ENCODE measurements at places on chromosomes 16 and 17.

DNA sequence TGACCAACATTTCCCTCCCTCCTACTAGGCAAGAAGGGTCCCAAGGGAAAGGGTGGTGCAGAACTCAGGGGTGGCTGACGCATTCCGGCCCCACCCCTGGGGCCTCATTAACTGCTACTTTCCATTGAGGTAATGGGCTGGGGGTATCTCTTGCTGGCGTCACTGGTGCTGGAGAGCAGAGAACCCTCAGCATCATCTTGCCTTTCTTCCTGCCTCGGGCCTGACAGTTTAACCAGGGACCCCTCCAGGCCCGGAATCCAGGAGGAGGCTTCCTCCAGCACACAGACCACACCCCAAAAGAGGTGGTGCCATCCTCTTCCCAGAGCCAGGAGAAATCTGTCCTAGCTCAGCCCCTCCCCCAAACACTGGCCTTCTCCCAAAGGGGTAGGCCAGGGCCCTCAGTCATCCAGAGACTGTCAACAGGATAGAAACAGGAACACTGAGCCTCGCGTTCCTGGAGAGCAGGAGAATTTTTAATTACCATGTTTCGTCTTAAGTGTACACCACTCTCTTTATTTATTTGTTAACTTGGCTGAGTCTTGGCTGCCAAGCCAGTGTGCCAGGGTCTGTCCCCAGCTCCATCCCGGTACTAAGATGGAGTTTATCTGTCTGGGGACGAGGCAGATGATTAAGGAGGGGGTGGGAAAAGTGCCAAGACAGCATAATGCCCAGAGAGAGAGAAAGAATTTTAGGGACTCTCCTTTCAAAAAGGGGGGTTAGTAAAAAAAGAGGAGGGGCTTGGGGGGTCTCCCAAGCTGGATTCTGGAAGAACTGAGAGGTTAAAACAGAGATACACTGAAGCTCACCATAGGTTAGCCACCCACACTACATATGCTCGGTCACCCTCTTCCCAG lies 5.1 kb downstream of the ETV4 start:
- no peak for DNase-seq

DNA sequence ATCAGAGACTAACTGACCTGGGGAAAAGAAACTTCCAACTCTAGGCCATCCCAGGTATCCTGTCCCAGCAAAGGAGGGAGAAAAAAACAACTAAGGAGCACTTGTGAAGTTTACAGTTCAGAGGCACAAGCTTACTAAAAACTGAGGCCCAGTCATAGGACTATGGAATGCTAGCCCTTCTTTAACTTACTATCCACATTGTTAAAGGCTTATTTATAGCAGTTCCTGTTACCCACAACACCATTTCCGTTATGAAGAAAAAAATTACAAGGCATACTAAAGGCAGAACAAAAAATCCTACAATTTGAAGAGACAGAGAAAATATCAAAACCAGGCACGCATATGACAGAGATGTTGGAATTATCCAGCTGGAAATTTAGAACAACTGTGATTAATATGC lies 159.1 kb downstream of the CDH11 start:
- DNase-seq = no peak

DNA sequence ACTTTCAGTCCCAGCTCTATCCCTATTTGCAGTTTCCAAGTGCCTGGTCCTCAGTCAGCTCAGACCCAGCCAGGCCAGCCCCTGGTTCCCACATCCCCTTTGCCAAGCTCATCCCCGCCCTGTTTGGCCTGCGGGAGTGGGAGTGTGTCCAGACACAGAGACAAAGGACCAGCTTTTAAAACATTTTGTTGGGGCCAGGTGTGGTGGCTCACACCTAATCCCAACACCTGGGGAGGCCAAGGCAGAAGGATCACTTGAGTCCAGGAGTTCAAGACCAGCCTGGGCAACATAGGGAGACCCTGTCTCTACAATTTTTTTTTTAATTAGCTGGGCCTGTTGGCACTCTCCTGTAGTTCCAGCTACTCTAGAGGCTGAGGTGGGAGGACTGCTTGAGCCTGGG lies 1.7 kb downstream of the STH start:
- no peak for DNase-seq

DNA sequence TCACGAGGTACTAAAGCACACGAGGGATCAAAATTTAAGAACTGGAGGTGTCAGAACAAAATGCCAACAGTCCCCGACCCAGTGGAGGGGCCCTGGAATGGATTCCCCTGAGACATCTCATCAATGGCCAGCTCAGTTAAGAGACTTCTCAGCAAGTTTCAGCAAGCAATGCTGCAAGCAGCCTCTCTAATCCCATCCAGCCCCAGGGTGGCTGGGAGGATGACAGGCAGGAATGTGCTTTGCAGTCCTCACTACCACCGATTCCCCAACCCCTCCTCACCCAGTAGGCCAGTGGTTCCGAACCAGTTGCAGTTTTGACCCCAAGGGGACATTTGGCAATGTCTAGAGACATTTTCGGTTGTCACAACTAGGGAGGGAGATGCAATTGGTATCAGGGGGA lies 8.7 kb downstream of the GPRC5B start:
- DNase-seq = no peak

DNA sequence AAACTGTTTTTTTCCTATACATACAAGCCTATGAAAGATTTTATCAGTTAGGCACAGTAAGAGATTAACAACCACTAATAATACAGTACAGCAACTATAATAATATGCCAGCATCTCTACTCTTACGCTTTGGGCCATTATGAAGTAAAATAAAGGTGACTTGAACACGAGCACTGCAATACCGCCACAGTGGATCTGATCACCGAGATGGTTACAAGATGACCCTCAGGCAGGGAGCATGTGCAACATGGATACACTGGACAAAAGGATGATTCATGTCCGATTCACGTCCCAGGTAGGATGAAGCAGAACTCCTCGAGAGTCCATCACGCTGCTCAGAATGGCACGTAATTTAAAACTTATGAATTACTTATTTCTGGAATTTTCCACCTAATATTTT lies 10.5 kb downstream of the PELP1 start:
- DNase-seq = no peak

- DNase-seq = no peak
These were observed 5.8 kb downstream of the CYB5D2 start for GRCh38 chr17:4148611-4149308.

DNA sequence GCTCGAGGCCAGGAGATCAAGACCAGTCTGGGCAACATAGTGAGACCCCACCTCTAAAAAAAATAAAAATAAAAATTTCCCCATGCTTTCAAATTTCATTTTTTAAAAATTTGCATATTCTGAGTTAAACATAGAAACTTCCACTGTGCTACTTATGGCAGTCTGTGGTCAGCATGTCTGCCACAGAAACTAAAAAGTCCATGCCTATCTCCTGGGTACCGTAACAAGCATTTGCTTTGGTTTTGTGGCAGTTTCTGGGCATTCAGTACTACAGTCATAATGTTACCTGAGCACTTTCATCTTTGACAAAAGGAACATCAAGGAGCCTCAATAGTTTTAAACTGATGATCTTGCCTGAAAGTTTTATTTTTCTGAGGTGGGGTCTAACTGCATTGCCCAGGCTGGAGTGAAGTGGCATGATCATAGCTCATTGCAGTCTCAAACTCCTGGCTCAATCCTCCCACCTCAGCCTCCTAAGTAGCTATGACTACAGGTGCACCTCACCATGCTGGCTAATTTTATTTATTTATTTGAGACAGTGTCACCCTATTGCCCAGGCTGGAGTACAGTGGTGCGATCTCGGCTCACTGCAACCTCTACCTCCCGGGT lies 13.2 kb upstream of the ITGA2B start:
- no peak for DNase-seq

DNA sequence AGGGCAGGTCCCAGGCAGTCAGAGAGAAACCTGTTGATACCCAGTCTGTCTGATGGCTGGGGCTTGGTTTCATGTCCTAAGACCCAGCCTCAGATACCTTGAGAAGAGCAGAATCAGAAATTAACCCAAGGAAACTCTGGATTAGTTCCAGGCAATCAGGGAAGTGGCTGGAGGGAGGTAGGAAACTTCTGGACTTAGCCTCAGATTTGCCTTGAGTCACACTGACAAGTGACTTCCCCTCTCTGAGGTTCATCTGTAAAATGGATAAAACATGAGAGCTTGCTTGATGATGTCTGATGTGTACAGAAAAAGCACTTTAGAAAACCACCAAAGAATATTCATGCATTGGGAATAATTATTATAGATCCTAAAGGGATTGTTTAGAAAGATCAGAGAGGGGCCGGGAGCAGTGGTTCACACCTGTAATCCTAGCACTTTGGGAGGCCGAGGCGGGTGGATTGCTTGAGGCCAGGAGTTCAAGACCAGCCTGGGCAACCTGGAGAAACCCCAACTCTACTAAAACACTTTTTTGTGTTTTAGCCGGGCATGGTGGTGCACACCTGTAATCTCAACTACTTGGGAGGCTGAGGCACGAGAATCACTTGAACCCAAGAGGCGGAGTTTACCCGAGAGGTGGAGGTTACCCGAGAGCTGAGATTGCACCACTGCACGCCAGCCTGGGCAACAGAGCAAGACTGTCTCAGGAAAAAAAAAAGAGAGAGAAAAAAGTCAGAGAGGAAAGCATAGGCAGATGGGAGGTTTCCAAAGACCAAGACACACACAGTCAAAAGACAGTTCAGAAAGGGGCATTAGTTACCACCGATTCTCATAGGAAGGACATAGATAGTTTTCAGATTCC lies 3.8 kb downstream of the CIITA start:
- no peak for DNase-seq

DNA sequence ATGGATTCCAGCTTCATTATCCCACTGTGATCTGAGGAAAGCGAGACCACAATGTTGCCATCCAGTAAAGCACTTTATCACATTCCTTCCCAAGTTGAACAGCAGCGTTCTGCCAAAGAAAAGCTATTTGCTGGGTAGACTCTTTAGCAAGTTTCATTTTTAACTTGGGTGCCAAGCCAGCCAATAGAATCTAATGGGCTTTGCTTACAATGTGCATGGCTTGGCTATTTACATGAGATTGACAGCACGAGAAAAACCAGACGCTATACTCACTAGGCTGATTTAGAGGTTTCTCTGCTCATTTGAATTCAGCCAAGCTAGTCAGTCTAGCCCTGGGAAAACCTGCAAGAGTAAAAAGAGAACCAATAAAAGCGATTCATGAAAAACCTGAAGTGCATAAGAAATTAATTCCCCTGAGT lies 108.9 kb downstream of the CDH13 start:
- no peak for DNase-seq

DNA sequence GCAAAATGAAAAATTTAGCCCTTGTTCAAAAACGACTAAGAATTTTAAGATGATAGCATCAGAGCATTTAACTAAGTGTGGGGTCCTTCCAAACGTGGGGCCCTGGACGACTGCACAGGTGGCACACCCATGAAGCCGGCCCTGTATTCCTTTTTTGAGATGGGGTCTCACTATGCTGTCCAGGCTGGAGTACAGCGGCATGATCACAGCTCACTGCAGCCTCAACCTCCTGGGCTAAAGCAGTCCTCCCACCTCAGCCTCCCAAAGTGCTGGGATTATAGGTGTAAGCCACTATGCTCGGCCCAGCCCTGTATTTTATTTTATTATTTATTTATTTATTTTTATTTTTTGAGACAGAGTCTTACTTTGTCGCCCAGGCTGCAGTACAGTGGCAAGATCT lies 90.7 kb upstream of the CDC42EP4 start:
- no peak for DNase-seq

DNA sequence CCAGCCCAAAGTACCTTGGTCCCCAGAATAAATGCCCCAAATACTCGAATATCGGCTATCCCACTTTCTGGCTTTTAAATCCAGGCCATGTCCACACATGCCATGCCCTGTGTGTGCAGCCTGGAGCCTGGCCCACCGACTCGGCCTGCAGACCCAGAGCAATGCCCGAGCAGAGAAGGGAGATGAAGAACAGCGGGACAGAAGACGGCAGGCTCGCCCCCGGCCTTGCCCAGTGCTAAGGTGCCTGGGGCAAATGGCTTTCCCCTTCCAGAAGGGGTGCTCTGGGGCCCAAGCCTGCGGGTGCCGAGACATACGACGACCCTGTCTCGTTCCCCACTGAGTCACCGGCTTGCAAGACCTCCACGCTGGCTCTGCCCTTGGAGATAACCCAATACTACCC lies 8.0 kb downstream of the CLUH start:
- DNase-seq = no peak

DNA sequence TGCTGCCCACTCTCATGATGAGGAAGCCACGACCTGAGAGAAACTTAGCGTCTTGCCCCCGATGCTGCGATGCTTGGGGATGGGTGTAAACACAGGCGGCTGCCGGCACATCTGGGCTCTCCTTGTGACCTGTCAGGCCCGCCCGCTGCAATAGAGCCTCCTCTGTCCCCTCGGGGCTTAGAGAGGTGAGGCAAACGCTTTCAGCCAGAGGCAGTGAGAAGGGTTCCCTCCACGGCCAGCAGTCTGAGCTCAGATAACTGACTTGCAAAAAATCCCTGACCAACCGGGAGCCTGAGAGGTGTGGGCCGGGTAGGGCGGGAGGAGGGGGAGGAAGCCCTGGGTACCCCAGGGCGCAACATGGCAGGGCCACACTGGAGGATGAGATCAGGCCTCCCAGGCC lies 260.6 kb downstream of the C16orf95 start:
- no peak for DNase-seq

DNA sequence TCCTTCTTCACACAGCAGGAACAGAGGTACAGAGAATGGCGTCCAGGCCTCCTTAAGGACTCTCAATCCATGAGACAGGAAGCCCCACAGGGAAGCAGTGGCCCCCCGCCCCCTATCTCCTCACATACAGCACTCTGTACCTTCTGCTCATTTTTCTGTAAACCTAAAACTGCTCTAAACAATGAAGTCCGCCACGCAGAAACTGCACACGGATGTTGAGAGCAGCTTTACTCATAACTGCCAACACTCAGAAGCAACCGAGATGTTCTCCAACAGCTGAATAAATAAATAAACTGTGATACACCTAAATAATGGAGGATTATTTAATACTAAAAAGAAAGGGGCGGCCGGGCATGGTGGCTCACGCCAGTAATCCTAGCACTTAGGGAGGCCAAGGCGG lies 9.9 kb downstream of the TBC1D16 start:
- DNase-seq = no peak

DNA sequence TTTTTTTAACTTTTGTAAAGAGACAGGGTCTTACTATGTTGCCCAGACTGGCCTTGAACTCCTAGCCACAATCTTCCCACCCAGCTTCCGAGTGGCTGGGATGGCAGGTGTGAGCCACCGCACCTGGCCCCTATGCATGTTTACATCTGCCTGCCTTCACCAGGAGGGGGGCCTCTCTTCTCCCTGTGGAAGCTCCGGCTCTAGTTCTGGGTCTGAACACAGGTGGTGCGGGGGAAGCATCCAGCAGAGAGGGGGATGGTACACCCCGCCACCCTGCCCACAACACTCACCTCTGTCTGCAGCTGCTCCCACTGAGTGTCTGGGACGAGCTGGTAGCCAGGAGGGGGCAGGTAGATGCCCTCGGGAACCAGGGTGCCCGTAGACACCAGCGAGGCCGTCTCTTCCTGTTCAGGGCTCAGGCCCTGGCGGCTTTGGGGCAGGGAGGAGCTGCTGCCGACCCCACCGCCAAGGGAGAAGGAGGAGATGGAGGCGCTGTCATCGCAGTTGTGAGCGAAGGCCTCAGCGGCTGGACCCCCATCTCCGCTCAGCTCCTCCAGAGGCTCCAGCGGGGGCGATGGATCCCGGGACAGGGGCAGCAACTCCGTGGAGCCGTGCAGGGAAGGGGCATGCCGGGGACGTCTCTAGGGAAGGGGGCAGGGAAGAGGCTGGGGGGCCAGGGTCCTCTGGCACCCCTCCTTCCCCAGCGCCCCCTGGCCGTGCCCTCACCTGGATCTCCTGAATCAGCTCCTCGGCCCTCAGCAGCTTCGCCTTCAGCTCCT lies 10.9 kb downstream of the RABEP2 start:
- DNase-seq = no peak

All from activated CD4-positive, alpha-beta T cell treated with anti-CD3 and anti-CD28 coated beads for 1 hour (primary cell).